ENCODE measurements at places on chromosomes 12 and 14. TPM values are rescaled to one million over a fixed set of nuclear protein-coding genes. Genes with fewer than 3 reads are reported as not detected.

DNA sequence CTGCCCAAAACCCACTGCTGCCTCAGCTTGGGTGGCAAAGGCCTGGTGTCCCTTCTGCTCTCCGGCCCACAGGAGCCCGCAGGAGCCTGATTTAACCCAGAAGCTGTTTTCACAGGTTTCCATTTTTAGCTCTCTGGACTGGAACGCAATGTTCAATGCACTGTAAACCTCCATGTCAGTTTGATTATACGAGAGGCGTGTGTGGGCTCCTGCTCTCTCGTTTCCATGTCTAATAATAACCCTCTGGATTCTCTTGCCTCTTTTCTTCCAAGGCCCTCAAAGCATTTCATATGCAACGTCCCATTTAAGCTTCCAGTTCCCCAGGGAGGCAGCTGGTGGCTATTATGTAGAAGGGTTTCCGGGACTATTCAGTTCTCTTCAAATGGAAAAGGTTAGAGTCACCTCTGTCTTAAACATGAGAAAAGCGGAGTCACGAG is 161.1 kb downstream of the SUDS3 start:
- DNase-seq, result no peak

DNA sequence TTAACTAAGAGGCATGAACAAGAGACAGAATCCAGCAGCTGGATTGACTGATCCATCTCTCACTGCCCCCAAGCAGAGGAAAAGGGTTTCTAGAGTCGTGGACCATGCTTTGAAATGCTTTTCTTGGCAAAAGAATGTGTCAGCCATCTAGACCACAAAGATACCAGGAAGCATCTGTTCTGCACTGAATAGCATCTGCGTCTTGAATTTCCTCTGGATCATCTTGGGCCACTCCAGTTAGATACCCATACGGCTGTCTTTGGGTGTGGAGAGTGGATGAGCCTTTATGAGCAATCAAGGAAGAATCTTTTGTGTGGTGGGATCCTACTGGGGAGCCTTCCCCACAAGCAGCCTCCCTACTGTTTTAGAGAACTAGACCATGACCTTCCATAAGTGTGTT is 16.0 kb upstream of the RFX4 start:
- DNase-seq, result no peak

DNA sequence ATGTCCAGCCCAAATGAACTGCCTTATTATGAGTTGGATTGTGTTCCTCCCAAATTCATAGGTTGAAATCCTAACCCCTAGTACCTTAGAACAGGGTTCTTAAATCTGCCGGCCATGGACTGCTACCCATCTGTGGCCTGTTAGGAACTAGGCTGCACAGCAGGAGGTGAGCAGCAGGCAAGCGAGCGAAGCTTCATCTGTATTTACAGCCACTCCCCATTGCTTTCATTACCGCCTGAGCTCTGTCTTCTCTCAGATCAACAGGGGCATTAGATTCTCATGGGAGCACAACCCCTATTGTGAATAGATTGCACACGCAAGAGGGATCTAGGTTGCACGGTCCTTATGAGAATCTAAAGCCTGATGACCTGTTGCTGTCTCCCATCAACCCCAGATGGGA is 9.8 kb upstream of the EML5 start:
- DNase-seq, result no peak

DNA sequence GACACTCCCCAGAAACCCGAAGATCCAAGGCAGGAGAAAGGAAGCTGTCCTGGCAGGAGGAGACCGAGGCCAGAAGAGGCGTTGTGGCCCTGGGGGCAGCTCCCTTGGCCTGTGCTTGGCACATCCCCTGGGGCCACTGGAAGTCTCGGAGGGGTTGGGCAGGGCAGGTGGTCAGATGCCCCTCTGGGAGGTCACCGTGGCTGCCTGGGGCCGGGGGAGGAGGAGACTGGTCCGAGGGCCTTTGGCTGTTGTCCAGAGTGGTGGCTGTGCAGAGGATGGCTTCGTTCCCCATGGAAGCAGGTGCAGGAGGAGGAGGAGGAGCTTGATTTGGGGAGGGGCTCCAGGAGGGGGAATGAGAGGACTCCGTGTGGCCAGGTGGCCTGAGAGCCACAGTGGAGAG is 3.3 kb upstream of the NUDT14 start:
- no peak for DNase-seq

DNA sequence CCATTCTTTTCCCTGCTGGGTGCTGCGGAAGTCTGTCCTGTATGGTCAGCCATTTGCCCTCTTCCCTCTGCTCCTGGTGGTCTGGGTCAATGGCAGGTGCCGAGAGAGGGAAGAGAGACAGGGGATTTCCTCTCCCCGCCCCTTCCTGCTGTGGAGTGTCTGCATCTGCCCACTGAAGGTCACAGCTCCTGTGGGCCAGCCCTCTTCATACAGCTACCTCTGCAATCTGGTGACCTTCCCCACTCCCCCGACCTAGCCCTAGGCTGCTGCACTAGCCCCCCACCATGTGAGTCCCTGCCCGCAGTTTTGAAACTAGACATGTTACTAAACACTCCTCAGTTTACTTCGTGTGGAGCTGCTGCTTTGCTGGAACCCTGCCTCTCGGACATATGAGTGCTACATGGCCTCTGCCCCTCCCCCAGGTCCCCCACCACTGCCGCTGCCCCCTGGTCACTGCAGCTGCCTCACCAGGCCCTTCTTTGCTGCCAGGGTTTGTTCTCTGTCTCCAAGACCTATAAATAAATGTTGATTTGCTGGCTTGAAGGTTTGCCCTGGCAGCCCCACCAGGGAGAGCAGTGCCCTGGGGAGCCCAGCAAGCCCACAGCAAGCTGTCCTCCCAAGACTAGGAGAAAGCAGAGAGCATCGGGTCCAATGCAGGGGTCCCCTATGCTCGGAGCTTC is 102.9 kb downstream of the DPF3 start:
- no peak for DNase-seq

GRCh38 chr12:122293081-122293480 is 26.8 kb upstream of the VPS33A start:
- no peak for DNase-seq

- no peak for DNase-seq
These were observed 230.2 kb downstream of the BCL11B start for GRCh38 chr14:99041820-99042174.

Gene CCDC197
- not detected for total RNA-seq

GRCh38 chr14:37583358-37584210 is 11.5 kb downstream of the FOXA1 start:
- peak; percentile 73 for DNase-seq

- DNase-seq, result peak; percentile 82
These were observed 11.2 kb downstream of the MAP4K5 start for GRCh38 chr14:50520947-50521815.

DNA sequence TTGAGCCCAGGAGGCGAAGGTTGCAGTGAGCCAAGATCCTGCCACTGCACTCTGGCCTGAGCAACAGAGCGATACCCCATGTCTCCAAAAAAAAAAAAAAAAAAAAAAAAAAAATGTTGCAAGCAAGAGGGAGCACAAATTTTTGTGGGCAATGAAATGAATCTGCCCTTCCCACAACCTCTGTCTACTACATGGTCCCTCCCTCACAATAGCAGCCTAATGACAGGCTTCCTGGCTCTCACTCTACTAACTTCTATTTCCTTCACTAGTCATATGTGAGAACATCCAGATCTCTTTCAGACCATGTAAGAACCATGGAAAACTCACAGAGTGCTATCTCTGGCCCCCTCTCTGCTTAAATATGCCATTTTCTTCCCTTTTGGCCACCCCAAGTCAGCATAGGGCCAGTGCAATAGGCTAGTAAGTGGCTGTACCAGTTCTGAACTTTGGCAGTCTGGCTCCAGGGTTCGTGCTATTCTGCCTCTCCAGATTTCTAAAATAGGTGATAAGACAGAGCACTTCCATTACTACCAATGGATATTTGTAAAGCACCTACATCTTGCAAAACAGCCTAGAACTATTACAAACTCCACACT is 7.1 kb downstream of the OSBPL8 start:
- no peak for DNase-seq

DNA sequence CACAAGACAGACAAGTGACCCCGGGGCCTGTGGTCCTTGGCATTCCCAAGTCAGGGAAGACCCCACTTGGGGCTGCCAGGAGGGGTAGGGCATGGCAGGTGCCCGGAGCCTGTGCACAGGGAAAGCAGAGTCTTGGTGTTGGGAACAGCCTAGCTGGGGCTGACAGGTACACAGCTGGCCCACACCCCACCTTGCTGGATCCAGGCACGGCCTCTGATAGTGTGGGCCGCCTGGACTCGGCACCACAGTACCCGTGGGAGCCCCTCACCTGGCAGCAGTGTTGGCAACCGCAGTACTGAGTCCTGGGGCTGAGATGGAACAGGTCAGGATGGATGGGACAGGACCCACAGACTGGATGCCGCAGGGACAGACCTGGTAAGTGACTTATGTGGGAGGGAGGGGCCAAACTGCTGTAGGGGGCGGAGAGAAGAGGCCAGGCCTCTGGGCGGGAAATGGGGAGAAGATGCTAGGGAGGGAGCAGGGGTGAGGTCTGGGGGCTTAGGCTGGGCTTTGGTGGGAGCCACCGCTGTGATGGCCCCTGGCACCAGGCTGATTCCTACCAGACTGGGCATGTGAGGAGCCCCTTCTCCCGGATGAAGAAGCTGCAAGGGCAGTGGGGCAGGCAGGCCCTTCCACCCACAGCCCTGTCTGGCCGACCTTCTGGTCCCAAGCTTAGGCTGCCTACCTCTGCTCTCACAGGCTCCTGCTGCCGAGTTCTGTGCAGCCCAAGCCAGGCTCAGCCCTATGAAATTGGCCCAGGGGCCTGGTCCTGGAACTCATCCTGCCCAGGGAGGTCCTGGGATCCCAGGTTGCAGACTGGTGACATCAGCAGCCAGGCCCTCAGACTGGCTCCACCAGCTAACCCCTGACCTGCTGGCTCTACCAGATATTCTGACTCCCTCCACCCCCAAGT is at the start of gene TGM1:
TSS of gene TGM1 (minus strand) at position 357 of the 913 bp plus-strand sequence. CDS start 825 bp downstream, outside the sequence.
- DNase-seq, result peak; percentile 82

GRCh38 chr14:33548606-33549005 is 402.3 kb downstream of the EGLN3 start:
- no peak for DNase-seq

Gene PKP2
- total RNA-seq, result 0.29 TPM

Gene NKX2-8
- total RNA-seq, result not detected

DNA sequence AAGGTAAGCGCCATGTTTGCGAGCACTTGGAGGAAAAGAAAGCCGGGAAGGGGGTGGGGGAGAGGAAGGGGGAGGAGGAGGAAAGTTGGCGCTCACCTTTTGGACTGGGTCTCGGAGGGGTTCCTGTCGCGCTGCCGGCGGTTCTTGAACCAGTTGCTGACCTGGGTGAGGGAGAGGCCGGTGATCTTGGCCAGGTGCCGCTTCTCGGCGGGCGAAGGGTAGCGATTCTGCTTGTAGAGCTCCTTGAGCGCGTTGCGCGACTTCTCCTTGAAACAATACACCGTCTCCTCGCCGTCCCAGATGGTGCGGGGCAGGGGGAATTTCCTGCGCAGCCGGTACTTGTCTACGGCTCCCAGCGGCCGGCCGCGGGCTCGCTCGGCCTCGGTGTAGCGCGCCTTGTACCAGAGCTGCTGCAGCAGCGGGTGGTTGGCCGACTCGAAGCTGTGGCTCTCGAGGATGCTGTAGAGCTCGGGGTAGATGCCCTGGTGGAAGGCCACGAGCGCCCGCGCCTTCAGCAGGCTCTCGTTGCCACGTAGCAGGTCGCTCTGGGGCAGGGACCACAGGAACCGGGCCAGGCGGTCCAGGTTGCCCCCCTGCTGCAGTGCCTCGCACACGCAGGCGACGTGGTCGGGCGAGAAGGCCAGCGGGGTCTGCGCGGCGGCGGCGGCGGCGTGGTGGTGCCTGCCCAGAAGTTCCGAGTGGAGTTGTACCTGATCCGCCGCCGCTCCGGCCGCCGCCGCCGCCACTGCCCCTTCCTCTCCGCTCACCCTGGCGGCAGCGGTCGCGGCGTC is 840 bp downstream of the SIX4 start:
- DNase-seq, result peak; percentile 81

Gene CLEC9A
- total RNA-seq, result not detected

GRCh38 chr12:100860611-100861010 is 66.0 kb downstream of the ANO4 start:
- peak; percentile 3 for DNase-seq

- DNase-seq, result no peak
These were observed 593.0 kb downstream of the SOX5 start for GRCh38 chr12:23356440-23356839.

DNA sequence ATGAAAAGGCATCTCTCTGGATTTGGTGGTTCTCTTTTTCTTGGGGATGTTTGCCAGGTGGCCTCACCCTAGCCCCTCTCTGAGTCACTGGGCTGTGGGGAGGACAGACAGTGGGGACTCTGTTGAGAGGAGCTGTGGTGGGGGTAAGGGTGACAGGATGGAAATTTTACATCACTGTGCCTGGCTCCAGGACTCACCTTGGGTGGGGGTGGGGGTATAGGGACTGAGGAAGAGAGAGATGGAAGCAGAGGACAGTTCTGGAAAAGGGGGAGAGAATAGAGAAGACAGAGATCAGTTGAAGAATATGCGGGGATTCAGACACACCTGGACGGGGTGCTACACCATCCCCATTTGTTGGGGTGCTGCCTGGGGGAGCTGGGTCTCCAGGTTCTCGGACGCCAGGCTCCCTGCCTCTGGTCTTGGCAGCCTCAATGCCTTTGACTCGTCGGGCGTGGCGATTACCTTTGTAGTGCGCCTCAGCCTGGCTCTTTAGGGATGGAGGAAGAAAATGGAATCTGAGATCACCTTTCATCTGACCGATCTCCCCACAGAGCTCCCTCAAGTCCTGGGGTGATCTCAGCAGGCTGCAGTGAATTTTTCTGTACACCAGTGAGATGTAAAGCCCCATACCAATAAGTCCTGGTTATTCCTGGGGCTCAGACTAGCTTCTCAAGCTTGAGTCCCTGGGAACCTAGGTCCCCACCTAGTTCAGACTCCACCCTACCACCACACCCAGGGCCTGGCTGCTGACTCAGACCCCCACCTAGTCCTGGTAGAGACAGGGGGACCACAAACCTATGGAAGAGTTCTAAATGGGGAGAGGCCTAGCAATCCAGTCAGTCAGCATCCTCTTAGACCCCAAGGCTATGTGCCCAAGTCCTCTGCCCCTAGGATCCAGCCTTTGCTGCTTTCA is 9.6 kb upstream of the GPR84 start:
- DNase-seq, result peak; percentile 73

Gene GSG1
- total RNA-seq, result 0.29 TPM

DNA sequence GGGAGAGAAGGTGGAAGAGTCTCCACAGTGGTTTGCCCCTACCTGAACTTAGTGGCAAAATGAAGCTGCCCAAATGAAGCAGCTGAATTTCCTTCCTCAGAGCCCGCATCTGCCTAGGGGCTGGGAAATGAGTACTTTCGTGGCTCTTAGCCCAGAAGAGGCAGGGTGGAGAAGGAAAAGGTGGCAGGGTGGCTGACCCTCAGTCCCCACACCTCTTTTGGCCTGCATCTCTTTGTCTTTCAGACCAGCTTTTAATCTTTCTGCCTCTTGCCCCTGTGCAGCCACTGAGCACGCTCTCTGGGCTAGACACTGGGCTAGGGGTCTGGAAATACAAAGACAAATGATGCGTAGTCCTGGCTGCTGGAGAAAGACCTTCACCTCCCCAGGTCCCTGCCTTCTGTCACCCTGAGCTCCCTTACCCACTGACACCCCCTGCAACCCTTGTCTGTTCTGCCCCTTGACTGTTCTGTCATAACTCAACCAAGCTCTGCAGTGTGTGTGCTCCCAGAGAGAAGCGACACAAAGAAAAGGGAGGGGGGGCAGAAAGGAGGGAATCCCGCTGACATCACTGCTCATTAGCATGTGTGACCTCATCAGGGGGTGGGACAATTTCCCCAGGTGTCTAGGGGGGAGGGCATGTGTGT is 371 bp upstream of the REM2 start:
- peak; percentile 93 for DNase-seq

- no peak for DNase-seq
These were observed 44.9 kb upstream of the AEBP2 start for GRCh38 chr12:19394385-19394784.

GRCh38 chr14:86501611-86502010 is 971.7 kb downstream of the FLRT2 start:
- no peak for DNase-seq

Gene TSPAN9
- 13.0 TPM for total RNA-seq

Gene SERPINA4
- total RNA-seq, result not detected

Gene TCL1B
- not detected for total RNA-seq
